ENCODE measurements at places on chromosomes 2 and 18.

DNA sequence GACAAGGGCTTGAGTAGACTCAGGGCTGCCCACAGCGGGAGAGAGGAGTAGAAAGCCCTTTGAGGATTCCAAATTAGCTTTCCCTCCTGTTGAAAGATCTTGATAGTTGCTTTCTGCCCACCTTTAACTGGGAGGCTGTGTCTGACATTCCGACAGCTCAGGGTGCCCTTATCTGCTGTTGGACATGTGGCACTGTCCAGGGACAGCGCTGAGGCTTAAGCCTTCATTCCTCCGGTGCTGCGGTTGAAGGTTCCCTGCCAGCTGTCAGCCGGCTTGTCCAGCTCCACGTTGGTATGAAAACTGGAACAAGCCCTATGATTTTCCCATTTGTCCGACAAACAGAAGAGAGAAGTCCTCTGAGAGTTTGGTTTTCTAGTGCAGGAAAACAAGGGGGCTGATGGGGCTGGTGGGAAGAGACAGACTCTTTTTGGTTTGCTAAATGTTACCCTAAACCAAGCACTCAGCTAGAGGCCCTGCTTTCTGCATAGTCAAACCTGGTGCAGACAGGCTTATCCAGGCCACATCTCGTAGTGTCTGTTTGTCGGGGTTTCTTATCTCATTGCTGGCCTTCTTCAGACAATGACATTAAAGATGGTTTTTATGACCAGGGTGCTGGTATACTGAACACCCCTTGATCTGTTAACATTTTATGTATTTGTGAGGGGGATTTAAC is 24.5 kb downstream of the GREB1 start:
- no peak for DNase-seq

DNA sequence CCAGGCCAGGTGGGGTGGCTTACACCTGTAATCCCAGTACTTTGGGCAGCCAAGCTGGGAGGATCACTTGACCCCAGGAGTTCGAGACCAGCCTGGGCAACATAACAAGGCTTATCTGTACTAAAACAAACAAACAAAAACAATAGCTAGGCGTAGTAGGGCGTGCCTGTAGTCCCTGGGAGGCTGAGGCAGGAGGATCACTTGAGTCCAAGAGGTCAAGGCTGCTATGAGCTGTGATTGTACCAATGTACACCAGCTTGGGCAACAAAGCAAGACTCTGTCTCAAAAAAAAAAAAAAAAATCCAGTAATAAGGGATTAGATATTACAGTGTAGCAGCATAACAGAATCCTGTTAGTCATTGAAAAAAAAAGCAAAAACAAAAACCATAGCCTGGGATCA is 223.2 kb upstream of the FOSL2 start:
- no peak for DNase-seq

- DNase-seq: no peak
These were observed 41.1 kb downstream of the MARCO start for GRCh38 chr2:118983133-118983532.

- no peak for DNase-seq
These were observed 87.2 kb downstream of the CTAGE1 start for GRCh38 chr18:22330508-22330907.

DNA sequence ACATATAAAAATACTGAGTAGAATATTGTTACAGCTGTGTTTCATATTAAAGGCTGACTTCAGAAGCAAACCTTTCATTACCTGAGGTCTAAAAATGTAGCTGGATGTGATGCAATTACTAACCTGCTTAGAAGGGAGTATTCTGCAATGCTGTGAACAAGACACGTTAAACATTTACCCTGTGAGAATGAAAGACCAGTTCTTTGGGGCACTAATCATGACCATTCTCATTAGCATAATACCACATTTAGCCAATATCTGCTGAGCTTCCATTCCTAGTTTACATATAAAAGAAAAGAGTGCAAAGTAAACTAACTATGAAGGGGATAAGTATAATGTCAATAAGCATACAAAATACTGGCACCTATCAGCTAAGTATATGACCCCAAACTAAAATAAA is 784.0 kb upstream of the KLHL29 start:
- no peak for DNase-seq

- no peak for DNase-seq
These were observed 7.0 kb upstream of the SATB2 start for GRCh38 chr2:199464606-199465352.

DNA sequence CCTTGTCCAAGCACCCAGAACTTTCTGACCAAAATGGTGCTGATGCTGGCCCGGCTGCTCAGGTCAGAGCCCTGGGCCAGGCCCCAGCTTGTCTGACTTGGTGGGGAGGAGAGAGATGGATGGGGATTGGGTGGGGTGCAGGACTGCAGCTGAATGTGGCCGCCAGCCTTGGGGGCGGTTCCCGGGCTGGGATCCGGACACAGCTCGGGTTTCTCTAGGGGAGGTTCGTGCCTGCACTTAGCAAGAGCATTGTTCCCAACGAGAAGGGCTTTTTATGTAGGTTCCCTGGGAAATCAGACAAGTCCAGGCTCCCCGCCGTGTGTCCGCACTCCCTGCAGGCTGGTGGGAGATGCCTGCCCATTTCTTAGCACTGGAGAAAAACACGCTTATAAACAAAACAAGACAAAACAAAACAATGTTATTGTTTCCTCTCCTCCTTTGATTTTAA is 50.5 kb upstream of the HS6ST1 start:
- DNase-seq: no peak

- no peak for DNase-seq
These were observed 164.6 kb downstream of the TMEM247 start for GRCh38 chr2:46643951-46644350.

DNA sequence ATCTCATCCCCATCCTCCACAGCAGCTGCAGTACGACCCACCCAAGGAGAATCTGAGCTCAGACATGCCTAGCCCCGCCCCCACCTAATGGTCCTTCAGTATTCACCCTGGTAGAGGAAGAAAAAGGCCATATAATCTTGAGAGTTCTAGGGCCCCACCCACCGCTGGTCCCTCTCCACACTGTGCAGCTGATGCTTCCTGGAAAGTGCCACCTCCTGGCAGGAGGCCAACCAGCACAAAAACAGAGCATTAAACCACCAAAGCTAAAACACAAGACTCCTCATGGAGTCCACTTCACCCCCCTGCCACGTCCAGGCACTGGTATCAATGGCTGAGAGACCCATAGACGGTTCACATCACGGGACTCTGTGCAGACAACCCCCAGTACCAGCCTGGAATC is 40.7 kb downstream of the MC4R start:
- DNase-seq: no peak

DNA sequence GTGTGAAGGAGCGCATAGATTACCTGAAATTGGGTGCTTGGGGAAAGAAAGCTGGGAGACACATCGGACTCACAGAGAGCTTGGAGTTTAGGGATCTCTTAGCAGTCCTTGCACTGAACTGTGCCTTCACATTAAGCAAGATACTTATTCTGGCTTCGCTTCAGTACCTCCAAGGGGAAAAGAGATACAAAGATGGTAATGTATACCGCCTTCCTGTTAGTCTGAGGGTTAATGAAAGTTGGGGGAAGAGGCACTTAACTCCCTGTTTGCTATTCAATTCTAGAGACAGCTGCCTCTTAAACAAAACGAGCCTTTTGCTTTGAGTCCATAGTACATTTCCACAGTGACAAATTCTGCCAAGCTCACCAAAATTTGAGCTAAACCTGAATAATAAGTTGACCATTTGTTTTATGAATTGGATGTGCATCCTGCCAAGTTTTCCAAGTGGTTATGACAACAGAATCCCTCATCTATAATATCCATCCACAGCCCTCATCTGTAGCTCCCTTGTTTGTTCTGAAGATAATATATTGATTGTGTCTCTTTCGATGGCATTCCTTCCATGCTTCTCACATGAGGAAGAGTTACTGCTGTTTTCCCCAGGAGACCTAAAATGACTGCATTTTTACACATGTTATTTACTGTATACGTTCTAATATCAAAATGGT is 287.1 kb upstream of the ATP5MC3 start:
- no peak for DNase-seq

DNA sequence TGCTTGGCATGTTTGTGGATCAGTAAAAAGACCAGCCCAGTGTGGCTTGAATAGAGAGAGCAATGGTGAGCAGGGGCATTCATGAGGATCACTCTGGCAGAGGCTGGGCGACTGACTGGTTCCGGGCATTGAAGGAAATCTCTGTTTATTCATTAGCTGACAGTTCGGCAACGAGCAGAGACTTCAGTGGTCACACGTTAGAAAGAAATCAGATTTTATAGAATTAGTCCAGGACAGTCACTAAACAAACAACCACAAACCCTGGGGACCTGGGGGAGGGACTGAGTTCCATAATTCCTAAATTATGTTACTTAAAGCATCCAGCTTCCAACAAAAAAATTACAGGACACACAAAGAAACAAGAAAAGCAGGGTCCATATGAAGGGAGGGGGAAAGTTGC is 72.5 kb downstream of the NOL10 start:
- DNase-seq: no peak

DNA sequence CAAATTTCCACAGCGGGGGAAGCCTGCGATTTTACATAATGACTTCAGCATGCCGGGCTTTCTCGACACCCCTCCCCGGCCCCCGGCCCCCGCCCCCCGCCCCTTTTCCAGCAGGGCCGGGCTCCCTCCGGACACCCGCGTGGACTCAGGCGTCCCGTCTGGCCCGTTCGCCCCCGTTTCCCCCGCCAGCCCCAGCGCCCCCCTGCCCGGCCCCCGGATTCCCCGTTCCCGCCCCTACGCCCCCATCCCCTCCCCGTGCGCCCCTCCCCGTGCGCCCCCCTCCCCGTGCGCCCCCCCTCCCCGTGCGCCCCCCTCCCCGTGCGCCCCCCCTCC is 456 bp upstream of the NFATC1 start:
- DNase-seq: no peak

DNA sequence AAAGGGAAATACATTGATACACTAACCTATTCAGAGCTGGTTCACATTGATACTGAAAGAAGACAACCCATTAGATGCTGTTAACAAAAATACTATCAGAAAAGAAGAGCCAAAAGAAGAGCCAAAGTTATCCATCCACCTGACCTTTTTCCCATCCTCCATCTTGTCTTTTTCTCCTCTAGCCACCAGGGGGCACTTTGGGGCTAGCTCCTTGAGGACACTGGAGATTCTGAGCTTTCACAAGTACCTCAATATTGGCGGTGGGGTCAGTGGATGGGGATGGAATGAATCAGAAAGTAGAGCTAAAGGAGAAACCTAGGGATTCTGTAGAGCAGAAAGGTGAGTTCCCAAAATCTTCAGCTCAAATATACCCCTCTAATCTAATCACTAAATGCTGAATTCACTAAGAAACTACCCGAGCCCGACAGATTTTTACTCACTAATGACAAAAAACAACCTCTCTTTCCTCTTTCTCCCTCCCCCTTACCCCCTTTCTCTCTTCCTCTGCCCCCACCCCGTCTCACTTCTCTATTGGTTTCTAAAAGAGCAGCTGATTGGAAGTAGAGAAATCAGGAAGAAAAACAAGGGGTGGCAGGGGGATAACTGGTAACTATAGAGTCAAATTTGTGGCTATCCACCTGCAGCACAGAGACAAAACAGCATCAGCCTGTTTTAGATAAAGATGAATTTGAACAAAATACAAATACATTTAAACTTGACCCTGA is 203.3 kb downstream of the TCF4 start:
- no peak for DNase-seq

GRCh38 chr18:28767727-28768211 is 590.8 kb upstream of the CDH2 start:
- DNase-seq: no peak

GRCh38 chr18:74128159-74128558 is 19.5 kb downstream of the FBXO15 start:
- DNase-seq: no peak

DNA sequence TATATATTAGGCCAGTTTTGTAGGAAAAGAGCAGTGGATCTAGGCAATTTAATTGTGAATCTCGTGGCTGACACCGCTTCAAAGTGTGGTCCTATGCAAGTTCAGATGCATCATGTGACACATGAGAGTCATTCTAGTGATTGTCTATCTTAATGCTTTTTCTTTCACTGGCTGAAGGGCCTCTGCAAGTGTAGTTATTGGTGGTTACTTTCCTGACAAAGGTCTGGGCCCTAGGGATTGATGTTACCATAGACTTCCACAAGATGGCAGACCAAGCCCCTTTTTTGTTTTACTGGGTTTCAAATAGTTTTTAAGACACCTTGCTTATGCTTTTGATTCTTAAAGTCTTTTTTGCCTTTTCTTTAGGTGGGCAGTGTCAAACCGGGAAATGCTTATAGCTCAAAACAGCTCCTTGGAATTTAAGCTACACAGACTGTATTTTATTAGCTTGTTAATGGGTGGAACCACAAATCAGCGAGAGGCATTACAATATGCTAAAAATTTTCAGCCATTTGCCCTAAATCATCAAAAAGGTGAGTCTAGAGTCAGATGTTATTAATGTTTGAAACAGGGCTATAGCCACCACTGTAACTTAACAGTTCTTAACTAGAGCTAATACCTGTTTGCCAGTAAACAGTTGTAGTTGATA is 25.9 kb downstream of the CD8A start:
- no peak for DNase-seq

- no peak for DNase-seq
These were observed 2.1 kb upstream of the LBX2 start for GRCh38 chr2:74501335-74502071.

DNA sequence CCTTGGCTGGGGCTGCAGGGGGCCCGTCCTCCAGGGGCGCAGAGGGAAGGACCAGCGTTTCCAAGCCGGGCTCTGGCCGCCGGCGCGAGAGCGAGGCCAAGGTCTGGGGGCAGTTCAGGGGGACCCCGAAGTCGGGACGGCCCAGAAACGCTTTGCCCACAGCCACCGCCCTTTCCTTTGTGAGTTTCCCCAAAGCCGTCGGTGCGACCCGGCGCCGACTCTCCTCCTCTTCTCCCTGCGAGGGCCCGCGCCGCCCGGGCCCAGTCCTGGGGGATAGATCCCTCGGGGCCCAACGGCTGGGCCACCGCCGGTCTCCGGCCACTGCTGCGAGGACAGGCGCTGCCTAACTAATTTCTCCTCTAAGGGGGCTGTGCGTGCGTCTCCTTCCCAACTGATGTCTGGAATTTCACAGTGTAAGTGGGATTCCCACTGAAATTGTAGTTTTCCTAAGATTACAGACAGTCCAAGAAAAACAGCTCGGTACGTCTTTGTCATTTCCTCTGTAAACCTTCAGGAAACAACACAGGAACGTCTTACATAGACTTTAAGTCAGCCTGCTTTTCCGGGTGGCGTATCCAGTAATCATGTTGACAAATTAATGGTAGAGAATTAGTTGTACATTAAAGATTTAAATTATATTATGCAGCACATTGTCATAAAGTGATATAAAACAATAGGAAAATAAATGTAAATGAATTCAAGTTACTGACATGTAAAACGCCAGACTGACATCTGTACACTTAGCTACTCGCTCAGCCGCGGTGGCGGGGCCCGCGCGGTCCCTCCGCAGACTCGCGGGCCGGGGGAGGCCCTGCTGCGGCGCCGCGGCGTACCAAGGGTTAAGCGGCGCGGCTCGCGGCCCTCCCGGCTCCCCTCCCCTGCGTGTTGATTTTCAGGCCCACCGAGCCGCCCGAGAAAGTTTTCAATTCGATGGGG is 139.4 kb upstream of the SIX3 start:
- no peak for DNase-seq
